Amygdala (tissue), 56 donors: ENCODE measurements at places on chromosomes 7 and 10.

DNA sequence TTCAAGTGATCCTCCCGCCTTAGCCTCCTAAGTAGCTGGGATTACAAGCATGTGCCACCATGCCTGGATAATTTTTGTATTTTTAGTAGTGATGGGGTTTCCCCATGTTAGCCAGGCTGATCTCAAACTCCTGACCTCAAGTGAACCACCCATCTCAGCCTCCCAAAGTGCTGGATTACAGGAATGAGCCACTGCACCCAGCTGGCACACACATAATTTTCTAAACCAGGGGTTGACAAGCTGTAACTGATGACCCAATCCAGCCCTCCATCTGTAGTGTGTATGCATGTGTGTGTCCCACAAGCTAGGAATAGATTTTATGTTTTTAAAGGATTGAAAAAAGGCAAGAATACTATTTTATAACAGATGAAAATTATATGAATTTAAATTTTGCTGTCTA is 125.9 kb upstream of the INSYN2A start:
- no peak for DNase-seq

GRCh38 chr7:150645259-150646020 is 13.3 kb upstream of the GIMAP6 start:
- DNase-seq = no peak

DNA sequence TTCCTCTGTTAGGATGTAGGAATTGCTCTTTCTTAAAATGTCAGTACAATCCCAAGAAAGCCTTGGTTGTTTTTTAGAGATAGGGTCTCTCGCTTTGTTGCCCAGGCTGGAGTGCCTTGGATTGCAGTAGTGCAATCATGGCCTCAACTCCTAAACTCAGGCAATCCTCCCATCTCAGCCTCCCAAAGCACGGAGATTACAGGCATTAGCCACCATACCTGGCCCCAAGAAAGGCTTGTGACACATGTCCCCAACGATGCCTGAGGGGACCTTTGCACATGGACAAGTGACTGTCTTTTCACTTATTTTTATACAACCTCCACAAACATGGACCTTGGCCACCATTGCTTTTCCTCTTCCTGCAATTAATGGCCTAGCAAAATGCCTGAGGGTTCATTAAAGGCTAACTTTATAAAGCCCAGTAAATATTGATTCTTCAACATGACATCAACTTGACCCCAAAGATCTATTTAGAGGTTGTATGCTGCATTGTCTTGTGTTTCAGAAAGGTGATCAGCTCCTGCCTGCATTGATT is 10.0 kb upstream of the SPOCK2 start:
- no peak for DNase-seq

DNA sequence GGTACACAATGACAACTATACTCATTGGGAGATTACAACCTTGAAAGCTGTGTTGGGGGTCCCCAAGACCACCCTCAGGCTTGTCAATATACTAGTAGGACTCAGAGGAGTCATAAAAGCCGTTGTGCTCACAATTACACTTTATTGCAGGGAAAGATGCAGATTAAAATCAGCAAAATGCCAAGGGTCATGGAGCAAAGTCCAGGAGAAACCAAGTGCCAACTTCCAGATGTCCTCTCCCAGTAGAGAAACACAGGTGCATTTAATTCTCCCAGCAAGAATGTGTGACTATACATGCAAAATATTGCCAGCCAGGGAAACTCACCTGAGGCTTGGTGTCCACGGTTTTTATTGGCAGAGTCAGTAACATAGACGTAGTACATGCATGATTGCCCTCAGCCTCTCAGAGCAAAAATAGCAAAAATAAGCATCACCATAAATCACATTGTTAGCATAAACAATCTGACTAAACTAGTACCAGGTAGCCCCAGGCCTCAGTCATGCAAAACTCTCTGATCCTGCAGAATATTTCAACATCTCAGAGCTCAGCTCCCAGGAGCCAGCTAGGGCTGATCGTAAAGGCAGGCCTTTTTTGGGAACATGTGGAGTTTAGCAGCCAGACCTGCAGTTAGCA is 50.7 kb downstream of the VIM start:
- no peak for DNase-seq

- no peak for DNase-seq
These were observed 568.7 kb upstream of the MGMT start for GRCh38 chr10:128898133-128898915.
